ENCODE measurements at places on chromosomes 1 and 21.

DNA sequence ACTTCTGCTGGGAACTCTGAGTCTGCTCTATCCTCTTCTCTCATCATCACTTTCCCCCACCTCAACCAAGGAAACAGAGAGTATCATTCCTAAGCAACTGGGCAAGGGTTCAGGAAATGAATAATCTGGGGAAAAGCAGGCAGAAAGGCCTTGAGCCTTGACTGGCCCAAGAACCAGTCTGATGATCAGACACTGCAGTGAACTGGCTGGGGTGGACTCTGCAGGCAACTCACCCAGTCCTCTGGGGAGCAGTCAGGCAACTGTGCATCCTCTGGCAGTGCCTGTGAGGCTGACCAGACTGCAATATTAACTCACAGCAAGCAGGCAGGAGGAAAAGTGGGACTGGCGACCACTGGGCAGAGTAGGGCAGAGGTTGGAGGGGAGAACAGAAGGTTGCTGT is 991 bp downstream of the ANKRD35 start:
- DNase-seq, result no peak

- no peak for DNase-seq
These were observed 1.5 kb upstream of the ETS2 start for GRCh38 chr21:38804030-38804788.

DNA sequence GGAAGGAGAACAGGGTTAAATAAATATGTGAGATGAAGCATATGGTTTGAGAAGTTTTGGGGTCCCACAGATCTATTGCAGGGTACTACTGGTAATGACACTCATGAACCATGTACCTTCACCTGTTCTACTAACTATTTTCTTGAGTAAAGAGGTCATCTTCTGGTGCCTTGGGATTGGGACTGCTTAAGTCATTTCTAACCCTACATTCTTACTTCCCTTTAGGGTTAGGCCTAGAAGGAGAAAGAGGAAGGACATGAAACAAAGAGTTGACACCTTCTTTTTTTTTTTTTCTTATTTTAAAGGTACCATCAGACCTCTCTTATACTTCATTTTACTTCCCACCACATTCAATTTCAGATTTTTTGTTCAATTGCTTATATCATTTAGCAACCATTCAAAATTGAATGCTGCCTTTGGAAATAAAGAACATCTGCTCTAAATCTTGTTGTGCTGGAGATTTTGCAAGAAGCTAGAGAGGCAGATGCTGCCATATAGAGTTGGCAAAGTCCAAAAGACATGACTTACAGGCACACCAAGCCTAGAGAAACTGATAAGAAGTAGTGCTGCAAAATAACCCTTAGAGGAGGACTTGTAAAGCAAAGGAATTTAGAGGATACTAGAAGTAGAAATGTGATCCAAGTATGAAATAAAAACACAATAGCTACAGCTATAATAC is 374.4 kb upstream of the ST6GALNAC5 start:
- DNase-seq, result no peak

DNA sequence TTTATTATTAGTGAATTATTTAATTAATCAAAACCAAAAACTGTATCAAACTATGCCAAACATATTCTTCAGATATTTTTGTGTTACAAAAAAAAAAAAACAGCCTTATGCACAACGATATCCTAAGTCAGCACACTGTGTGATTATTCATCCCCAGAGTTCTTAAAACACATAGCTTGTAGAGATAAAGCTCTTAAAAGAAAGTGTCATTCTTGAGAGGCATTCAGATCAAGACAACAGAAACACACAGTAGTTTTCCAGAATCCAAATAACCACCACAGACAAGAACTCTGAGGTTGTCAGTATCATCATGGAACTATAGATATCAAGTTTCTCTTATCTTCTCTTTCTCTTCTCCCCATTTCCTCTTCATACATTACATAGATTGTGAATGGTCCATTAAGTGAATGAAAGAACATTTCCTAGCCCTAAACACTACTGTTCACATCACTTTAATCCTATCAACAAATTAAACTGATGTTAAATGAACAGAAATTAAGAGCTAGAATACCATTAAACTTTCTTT is 13.5 kb downstream of the ZZZ3 start:
- DNase-seq, result no peak

- no peak for DNase-seq
These were observed 11.9 kb downstream of the TRAF3IP3 start for GRCh38 chr1:209767706-209768105.

All from CD8-positive, alpha-beta memory T cell (primary cell).